ENCODE measurements at places on chromosomes 3 and 15.
A peak's percentile ranks its signal among the peaks of the same experiment; 100 is the strongest.

DNA sequence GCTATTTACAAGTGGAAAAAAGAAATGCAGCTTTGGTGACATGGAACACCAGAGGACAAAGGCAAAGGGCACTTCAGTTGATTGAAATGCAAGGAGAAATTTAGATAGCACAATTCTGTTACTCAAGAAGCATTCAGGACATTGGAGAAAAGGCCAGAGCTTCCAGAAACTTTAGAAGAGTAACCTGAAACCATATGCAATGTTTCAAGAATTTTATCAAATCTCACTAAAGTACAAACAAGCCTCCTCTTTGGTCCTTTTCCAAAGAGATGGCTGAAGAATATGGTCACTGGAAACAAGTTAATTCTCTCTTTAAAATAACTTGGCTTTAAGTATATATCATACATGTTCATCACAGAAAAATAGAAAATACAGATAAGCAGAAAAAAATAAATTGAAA lies 14.6 kb upstream of the LMOD3 start:
- DNase-seq = no peak

DNA sequence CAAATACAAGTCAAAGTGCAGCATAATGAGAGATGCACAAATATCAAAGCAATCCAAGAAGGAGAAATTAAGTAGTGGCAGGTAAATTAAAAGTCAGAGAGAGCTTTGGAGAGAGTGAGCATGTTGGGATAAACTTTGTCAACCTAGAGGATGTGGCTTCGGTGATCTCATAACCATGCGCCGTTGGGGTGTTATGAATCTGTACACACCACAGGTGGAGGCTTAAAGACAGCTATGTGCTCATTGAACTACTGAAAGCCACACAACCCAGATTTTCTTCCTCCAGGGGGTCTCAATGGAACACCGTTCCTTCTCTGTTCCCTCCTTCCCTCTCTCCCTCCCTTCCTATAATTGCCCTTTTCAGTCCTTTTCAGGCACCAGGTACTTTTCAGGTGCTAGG lies 52.0 kb downstream of the SUCNR1 start:
- no peak for DNase-seq

GRCh38 chr3:111568911-111569310 lies 26.2 kb downstream of the ZBED2 start:
- DNase-seq = no peak

DNA sequence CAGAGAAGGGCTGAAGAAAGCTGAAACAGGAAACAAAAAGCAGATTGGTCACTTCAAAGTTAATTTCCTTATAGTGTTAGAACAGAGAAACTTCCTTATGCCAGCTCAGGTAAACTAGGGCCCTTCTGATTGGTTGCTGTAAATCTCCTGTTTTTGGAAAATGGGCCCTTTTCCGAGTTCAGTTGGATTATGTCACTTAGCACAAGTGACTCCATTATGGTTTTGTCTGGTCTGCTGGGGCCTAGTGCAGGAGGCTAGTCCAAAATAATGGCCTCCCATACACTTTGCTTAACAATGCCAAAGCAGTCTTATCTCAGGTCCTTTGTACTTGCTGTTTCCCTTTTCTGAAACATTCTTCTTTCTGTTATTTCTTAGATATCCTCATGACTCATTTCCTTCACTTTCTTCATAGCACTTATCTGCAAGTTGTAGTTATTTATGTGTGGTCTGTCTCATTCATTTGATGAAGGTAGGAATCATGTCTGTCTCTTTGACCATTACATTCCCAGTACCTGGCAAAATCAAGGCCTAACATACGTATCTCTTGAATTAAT lies 7.7 kb upstream of the DCP1A start:
- no peak for DNase-seq

DNA sequence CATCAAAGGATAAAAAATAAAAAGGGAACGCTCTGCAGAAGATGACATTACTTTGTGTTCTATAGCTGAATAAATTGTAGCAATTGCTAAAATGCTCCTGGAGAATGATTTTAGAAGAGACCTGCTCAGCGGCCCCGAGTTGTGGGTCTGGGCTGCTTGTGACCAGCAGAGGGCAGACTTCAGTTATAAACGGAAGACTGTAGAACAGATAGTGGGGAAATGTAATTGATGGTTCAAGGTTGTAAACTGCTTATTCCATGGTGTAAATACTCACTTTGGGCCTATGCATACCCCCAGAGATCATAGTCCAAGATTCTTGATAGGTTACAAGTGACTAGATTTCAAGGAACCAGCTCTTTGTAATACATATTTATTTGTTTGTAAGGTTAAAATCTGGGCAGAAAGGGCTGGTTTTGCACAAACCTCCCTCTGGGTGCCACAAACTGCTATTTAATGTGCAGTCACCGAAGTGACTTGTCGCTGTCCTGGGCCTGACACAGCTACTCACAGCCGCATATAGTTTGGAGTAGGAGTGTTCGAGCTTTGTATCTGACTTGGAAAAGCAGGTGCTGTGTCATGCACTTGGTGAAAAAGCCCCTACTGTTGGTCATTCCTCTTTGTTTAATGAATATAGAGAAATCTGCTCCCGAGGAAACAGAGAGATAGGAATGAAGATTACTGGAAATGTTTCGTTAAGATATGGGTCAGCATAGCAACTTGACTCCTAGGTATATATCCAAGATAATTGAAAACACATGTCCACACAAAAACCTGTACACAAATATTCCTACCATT lies 34.7 kb upstream of the NDUFB4 start:
- peak; percentile 67 for DNase-seq
